Stimulated activated CD4-positive, alpha-beta T cell treated with anti-CD3 and anti-CD28 coated beads, Interleukin-12 subunit alpha, Interleukin-12 subunit beta, amount 100 ng/mL, for 4 hours (primary cell): ENCODE measurements at places on chromosomes 16 and 17.

GRCh38 chr17:28524476-28525424, 18.6 kb downstream of the FOXN1 start:
- DNase-seq: no peak

GRCh38 chr17:562174-562573, 152.5 kb downstream of the VPS53 start:
- no peak for DNase-seq

DNA sequence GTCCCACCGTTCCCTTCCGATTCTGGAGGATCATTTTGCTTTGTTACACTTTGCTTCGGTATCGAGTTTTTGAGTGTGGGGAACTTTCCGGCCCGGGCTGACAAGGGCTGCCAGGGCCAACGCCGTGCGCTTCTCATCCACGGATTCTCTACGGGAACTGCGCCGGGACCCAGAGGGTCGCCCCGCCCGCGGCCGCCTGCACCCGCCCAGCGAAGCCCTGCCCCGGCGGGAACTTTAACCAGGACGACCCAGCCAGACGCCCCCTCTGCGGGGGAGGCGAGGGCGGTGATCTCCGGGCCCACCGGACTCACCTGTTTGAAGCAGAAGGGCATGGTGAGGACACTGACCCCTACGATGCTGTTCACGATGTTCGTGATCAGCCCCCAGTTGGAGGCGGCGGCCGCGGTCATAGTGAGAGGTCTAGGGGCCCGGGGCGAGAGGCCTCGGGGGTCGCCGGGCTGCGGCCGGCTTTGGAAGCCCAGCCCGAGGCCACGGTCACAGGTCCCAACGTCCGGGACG, 536 bp downstream of the SLC38A10 start:
- DNase-seq: peak; percentile 8

DNA sequence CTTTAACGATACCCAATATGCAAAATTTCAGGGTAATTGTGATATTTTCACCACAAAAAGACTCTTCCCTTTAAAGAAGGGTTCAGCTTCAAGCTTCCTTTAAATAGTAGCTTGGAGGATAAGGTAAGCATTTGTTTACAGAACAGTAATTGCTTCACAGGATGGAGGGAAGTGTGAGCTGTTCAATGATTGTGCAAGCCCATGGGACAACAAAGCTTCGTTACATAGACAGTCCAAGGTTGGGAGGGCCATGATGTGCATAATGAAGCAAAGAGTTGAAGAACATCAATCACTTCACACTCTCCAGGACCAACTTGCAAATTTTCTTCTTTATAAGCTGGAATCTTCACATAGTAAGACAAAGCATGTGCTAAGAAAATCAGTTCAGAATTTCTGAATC, 145.0 kb upstream of the ASIC2 start:
- DNase-seq: no peak

GRCh38 chr16:27640277-27640600, 90.3 kb downstream of the KATNIP start:
- no peak for DNase-seq

GRCh38 chr17:80187090-80187489, 17.3 kb downstream of the CARD14 start:
- no peak for DNase-seq

GRCh38 chr17:61635913-61636432, 45.0 kb upstream of the NACA2 start:
- DNase-seq: peak; percentile 23

DNA sequence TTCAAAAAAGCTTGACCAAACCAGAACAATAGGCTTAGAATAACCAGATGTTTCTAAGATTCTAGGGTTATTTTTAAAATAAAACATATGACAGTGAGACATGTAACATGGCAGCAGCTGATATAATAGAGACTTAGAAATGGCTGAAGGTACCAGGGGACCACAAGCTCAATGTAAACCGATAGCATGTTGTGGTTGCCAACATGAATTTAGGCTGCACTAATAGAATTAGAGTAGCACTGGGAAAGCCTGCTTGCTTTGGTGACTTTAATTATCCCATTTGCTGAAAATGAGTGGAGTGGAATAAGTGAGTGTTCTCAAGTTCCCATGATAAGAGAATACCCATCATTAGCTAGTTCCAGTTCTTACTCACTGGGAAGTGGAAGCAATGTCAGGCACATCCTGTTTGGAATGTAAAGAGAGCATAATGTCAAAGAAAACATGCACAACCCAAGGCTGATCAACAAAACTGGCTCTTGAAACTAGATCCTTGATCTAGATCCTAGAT, 621.2 kb upstream of the CDH5 start:
- DNase-seq: no peak

DNA sequence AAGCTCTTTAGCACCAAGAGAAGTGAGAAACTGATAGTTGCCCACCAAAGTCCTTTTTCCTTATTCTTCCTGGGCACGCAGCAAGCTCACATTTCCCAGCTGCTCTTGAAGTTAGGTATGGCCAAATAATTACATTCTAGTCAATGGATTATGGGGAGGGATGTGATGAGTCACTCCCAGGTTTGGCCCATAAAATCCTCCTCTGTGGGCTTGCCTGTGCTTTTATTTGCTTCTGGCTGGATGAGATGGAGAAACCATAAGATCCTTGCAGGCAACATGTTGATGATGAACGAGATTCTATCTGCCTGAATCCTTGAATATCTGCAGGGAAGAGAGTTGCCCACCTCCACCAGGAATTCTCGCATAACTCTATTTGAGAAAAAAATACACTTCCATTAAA, 568.3 kb upstream of the SALL1 start:
- DNase-seq: no peak

DNA sequence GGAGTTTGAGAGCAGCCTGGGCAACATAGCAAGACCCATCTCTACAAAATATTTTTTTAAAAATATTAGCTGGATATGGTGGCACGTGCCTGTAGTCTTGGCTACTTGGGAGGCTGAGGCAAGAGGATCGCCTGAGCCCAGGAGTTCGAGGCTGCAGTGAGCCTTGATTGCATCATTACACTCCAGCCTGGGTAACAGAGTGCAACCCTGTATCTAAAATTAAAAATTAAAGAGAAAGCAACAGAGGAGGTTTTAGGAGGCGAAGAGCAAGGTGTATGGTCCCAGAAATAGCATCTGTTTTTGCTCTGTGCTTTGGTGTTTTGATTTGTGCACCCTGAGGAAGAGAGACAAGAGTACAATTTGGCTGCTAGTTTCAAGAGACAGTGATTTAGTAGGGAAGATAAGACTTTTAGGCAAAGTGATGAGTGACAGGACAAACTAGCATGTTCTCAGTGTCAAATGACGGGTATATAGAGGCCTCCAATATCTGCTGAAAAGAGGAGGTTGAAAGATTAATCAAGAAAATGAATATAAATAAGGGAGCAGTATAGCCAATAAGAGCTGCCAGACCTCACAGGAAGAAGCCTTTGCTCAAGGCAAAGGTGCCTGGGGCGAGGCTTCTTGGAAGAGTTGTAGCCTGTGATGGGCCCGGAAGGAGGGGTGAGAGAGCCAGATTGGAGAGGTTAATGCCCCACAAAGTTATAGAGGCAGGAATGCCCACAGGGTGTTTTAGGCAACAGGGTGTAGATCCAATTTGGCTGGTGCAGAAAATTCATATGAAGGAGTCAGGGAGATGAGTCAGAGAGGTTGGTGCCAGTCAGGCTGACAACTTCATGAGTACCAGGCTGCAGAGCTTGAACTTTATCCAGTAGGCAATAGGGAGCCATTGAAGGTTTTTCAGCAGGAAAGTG, 11.4 kb downstream of the HLF start:
- no peak for DNase-seq

- DNase-seq: no peak
These were observed 38.9 kb upstream of the SMPD3 start for GRCh38 chr16:68487203-68487514.

- no peak for DNase-seq
These were observed 13.4 kb upstream of the NLK start for GRCh38 chr17:28029044-28029443.

- peak; percentile 15 for DNase-seq
These were observed 111.4 kb downstream of the UTP18 start for GRCh38 chr17:51371732-51372151.

GRCh38 chr17:10648956-10649355, 8.2 kb downstream of the MYH3 start:
- no peak for DNase-seq

DNA sequence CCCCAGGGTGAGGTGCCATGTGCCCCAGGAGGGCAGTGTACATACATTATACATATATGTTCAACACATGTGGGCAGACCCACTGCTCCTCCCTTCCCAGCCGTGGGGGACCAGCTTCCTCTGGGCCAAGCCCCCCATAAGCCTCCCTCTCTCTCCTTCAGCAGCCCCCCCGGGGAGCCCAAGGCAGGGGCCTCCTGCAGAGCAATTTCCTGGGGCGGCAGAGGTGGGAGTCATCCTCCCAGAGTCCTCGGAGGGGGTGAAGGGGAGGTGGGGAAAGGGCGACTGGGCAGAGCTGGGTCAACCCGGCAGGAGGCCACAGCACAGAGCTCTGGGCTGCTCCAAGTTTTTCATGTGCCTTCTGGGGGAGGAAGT, 235.1 kb downstream of the ZNF423 start:
- no peak for DNase-seq

- no peak for DNase-seq
These were observed 31.7 kb downstream of the CRISPLD2 start for GRCh38 chr16:84851192-84852127.

DNA sequence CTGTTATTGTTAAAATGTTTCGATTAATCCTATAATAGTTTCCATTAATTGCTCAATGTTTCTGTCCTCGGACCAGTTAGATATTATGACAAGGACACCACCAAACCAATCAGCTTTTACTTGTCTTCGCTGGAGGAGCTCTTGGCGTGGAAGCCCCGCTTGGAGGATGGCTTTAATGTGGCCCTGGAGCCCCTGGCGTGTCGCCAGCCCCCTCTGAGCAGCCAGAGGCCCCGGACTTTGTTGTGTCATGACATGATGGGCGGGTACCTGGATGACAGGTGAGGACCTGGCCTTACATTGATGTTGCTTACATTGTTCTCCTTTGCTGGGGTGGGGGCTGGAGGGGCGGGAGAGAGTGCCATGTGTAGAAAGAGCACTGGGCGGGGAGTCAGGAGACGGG, 3.0 kb downstream of the ENGASE start:
- no peak for DNase-seq

DNA sequence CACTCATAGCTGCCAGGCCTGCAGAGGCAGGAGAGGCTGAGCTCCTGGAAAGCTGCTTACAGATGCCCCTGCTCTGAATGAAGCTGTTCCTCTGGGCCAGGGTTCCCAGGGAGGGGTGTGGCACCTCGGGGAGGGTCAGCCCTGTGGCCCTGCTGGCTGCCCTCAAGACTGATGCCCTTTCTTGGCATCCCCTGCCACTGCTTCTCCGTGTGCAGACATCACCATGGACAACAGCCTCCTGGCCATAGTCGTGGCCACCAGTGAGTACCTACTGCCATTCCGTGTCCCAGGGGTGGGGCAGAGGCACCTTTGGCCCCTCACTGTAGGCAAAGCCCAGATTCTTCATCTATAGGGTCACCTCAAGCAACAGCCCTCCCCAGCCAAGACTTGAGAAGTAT, 8.9 kb downstream of the MRPL27 start:
- DNase-seq: no peak

DNA sequence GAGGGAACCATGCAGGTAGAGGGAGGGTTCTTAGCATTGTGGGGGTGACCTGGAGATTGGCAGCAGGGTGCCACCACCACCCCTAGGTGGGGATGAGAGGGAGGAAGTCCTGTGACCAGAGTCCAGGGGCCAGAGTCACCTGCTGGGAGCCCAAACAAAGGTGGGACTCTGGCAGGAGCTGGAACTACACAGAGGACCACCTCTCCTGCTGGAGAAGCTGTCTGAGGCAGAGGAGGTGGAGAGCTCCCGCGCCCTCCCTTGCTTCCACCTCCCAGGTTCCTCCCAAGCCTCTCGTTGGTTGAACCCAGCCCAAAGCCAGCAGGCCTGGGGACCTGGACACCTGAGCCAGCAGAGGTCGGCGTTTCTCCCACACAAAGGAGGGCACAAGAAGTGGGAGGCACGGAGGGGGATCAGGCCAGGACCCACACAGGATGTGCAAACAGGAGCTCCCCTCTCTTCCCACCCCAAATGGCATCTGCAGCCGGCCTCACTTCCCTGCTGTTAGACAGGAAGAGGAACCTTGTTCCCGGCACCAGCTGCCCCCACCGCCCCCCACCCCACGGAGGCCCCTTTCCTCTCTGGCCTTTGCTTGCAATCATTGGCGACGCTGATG, 154.6 kb downstream of the SEC14L1 start:
- no peak for DNase-seq

DNA sequence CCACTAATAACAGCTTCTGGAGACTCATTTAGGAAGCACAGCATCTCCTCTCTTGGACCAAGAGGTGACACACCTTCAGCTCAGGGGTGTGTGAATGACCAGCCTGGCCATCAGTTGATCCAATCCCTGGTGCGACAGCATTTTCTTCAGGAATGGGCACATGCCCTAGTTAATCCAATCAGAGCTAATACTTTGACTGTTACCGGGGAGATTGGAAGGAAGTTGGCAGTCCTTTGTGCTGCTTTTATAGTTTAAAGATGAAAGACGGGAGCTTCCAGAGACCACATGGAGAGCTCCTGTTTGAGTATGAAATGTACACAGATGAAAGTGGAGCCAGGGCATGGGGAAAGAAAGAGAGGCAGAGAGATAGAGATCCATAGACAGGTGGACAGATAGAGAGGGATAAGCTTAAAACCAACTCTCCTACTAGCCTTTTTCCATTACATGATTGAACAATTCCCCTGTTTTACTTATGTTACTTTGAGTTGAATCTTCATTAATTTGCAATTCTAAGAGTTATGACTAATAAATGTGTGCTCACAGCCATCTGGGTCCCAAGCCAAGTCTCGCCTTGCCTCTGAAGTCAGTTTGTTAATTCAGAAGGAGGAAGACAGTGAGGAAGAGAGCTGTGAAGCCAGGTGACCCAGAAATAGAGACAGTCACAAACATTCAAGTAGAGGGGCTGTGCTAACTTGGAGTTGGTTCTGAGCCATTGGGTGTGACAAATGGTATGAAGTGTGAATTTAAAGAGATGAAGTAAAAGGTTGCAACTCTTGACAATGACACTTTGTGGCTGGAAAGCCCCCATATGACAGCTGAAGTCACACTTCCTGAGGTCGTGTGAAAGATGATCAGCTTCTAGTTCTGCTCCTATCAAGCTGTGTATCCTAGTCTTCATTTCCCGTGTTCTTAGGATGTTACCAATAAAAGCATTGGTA, 120.0 kb upstream of the GOT2 start:
- no peak for DNase-seq

DNA sequence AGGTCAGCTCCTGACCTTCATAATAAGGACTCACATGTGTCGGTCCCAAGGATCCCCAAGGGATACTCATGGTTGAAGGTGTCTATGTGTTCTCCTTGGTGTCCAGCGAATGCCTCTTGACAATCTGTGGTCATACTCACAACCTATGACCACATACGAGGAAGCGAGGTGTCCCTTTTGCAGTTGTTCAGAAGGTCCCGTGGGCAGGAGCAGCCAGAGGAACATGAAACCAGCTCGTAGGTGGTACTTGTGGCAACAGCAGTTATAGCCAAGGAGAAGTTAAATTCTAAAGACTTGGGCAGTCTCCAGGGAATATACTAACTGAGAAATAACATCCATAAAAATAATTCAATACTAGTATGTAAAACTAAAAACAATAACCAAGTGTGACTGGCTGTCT, 685.3 kb downstream of the WWOX start:
- DNase-seq: no peak
